ENCODE measurements at places on chromosomes 11 and 22.

DNA sequence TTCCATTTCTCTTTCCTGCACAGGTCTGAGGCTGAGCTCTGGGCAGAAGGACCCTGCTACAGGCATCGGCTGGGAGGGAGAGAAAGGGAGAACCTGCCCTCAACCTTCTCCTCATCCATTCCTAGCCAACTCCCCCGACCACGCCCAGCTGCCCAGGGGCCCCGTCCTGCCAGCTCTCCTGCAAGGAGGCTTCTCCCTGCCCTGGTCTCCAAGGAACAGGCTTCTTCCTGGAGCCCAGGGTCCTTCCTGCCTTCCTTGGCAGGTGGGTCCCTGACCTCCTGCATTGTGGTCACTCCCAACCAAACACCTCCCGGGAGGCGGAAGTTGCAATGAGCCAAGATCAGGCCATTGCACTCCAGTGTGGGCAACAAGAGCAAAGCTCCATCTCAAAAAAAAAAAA, 12.5 kb upstream of the HMOX1 start:
- DNase-seq: no peak

DNA sequence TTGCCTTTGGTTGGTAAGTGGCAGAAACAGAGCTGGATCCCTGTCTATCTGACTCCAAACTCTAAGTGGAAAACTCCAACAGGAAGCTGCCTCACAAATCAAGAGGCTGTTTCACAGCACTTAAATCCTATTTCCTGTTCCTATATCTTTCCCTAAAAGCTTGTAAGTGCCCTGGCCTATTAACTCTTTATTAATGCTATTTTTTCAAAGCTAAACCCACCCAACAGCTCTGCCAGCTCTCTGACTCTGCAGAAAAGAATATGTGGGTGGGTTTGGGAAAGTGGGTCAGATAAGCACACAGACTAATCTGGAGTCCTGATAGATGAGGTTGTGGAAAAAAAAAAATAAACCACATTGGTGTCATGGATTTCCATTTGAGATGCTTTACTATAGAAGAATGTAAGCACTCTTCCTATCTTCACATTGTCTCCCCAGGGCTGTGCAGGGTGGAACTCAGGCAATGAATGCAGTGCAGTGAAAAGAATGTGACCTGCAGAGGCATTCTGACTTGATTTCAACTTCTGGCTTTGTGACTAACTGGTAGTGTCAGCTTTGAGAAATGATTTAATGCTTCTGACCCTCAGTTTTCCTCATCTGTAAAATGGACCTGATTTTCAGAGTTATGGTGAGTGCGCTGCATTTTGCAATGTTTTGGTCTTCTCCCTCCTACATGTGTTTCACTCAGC, 125.6 kb downstream of the AASDHPPT start:
- no peak for DNase-seq

DNA sequence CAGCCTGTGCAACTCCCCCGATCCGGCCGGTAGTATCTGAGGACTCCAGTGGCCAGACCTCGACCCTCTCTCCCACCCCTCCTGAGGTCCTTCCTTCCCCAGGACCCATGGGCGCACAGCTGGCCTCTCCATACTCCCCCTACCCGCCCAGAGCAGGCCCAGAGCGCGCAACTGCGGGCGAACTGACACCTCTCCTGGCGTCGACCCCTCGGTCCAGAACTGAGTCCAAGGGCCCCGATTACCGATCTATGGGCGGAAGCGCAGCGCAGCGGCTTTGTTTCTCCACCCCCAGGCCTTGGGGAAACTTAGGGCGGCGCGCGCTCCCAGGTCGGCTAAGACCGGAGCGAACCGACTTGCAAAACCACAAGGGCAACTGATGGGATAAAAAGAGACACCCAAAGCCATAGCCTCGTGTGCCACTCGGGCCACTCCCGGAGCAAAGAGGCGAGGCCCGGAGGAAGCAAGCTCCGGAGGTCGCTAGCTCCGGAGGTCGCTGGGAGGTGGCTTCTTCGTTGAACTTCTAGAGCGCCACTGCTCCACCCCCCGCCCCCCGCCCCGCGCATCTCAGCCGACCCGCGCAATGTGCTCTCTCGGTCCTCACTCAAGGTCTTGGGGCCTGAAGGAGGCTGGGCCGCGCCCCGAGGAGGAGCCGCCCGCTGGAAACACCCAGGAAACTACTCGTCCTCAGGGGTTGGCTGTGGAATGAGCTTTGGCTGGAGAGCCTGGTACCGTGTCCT, 9.8 kb upstream of the ALX4 start:
- DNase-seq: no peak

DNA sequence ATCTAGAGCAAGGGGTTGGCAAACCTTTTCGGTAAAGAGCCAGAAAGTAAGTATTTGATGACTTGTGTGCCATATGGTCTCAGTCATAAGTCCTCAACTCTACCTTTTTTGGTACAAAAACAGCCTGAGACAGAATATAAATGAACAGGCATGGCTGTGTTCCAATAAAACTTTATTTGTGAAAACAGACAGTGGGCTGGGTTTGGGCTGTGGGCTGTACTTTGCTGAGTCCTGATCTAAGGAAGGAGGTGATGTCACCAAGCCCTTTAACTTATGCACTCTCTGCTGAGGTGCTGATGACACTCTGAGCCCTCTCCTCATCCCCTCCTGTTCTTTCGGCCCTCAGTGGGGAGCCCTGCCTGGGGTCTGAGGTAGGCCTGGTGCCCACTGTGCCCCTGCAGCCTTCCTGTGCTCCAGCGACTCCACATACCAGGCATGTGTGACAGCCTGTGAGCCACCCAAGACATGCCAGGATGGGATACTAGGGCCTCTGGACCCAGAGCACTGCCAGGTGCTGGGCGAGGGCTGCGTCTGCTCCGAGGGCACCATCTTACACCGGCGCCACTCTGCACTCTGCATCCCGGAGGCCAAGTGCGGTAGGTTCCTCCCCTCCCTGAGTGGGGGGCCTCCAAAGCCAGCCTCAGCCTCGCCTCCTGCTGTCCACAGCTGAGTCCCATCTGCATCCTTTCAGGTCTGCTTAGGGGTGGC, 85.9 kb upstream of the MYOD1 start:
- no peak for DNase-seq

Measured in kidney capillary endothelial cell (primary cell).